ENCODE measurements at places on chromosomes 3 and 15. TPM values are rescaled to one million over a fixed set of nuclear protein-coding genes. Genes with fewer than 3 reads are reported as not detected.

- DNase-seq: no peak
Observed at GRCh38 chr15:67479781-67480505, 41.0 kb upstream of the C15orf61 start.

Gene WDR73
- 24.1 TPM for total RNA-seq

DNA sequence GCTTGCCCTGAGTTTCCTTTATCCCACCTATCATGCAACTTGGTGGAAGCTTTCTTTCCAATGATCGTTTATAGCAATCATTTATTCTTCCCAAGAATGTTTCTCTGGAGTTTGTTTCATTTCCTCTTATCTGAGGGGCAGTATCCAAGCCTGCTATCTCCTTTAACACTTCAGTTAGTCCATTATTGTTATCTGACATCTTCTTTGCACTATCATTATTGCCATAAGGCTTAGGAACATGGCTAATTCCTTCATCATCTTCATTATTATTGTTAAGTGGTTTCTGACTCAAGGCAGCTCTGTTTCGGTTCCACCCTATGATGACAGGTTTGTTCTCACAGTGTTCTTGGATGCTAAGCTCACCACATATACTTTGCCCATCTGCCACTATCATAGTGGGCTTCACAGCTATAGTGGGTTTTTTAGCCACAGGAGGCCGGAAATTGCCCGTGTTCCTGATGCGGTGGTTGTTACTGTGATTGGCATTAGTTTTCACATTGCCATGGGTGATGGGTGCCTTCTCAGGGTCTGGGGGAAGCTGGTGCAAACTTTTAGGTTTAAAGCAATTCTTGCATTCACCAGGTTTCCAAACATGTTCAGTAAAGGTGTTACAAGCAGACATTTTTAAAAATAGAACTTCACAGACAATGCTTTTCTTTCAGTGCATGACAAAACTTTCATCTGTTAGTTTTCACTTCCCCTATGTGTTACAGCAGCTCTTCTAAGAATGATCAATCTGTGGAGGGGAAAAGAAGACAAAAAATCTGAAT lies 110.6 kb upstream of the TSPAN3 start:
- no peak for DNase-seq

Gene IDH3A
- 60.2 TPM for total RNA-seq

- no peak for DNase-seq
Observed at GRCh38 chr3:64150623-64151207, 74.6 kb downstream of the PRICKLE2 start.

DNA sequence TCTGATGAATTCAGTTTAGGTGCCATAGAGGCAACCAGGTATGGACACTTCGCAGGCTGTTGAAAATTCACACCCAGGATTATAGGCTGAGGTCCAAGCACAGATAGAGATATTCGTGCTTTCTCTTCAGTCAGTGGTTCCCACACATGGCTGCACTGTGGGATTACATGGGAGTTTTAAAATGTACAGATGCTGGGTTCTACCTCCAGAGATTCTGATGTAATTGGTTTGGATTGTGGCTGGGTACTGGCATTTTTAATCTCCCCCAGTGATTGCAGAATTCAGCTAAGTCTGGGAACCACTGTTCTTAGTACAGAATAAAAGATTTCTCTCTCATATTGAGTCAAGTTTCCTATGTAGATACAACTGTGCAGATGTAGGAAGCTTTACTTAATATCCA lies 91.6 kb downstream of the FOXB1 start:
- DNase-seq: no peak

DNA sequence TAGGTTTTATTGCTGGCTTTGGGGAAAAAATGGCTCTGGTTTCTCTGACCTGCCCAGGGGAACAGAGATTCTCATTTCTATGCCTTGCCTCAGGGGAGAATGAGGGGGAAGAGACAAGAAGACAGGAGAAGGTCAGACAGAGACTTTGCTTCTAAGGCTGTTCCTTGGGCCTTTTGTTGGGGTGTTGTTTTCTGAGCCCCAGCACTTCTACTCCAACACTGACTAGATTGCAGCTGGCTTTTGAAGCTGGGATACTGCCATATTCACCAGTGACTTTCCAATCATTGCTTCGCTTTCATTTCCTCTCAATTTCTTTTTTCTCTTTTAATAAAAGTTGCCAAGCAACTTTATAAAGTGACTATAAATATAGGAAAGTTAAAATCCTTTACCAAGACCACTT lies 143.2 kb upstream of the ARHGEF26 start:
- DNase-seq: no peak

DNA sequence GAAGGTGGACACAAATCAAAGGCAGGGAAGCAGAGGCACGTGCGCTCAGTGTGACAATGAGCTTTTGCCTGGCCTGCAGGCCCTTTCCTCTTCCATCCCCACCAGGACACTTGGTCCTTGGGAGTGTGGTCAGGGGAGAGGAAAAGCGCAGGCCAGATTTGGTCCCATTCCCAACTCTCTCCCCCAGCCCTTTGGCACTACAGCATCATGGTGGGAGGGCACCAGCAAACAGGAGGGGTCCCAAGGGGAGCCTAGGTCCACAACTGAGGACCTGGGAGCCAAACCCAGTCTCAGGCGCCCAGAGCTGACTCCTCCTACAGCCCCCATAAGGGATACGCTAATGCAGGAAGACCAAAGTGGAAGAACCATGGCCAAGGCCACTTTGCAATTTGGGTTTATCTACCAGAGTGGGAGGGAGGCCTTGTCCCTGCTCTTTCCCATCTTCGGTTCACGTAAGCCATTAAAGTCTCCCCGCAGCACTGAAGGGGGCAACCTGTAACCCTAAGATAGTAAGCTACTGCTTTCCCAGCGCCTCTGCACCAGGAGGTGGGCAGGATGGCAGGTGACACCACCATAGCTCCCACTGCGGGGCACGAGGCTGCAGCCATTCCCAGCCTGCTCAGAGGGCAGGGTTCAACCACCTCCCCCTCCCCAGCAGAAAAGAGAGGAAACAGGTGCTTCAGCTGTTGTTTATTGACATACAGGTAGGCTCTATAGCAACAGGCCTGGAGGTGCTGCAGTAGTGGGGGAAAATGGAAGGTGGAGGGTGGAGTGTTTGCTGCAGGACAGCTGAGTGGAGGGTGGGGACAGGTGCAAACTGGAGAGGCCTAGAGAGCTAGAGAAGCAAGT lies 993 bp upstream of the GRAMD2A start:
- no peak for DNase-seq

Gene AADACL2
- total RNA-seq: 0.49 TPM

GRCh38 chr15:101652786-101653430 lies 727 bp upstream of the TM2D3 start:
- DNase-seq: no peak

GRCh38 chr3:29465836-29466235 lies 185.0 kb downstream of the RBMS3 start:
- no peak for DNase-seq

DNA sequence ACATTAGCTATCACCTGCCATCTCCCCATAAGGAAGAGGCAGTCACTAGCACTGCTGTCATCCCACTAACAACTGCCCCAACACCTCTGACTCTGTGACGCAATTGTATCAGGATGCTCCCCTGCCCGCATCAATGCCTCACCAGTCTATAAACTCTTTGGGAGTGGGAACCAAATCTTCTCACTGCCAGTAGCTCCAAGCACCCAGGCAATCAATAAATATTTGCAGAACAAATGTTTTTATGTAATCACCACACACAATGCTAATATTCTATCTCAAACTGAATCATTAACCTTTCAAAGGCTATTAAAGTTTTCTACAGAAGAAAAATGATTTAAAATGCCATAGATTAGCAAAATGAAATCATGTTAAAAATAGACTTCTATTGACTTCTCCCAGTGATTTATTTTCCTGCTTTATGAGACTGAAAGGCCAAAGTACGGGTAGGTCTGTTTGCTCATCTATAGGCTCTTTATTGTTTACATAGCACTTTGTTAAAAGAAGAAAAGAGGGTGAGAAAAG lies 131.3 kb downstream of the PLD1 start:
- no peak for DNase-seq

- no peak for DNase-seq
Observed at GRCh38 chr3:9861626-9862130, 17.9 kb upstream of the RPUSD3 start.

DNA sequence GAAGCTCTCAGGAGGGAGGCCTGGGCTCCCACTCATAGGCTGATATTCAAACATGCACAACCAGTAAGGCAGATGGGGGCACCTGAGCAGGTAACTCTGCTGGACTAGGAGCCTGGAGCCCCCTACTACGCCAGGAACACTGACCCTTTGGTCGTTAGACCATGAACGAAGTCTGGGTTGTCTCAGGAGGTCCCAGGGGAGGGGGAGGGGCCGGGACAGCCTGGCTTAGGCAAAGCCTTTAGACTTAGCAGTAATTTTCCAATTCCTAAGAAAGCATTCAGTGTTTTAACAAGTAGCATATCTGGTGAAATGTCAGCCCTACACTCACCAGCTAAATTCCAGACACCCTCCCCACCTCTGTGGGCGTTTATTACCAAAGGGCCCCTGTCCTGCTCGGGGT lies 67.4 kb upstream of the ST8SIA2 start:
- no peak for DNase-seq

Gene DPPA2
- not detected for total RNA-seq

Gene XPC
- 33.6 TPM for total RNA-seq

DNA sequence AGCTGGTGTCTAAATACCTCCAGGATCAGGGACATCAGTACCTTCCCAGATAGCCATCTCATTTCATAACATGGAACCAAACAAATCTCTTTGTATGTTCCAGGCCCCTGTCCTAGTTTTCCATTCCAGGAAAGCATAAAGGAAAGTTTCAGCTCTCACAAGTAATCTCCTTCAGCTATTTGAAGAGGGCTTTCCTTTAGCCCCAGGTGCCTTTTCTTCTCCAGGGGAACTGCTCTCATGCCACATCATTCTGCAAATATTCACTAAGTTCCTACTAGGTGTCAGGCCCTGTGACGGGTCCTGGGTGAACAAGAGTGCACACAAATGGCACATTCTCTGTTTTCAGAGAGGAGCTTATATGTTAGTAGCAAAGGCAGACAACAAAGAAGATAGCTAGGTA lies 136.1 kb downstream of the ADAMTS9 start:
- no peak for DNase-seq

- DNase-seq: no peak
Observed at GRCh38 chr3:44045476-44046275, 196.0 kb upstream of the TOPAZ1 start.

Gene KLHL6
- total RNA-seq: 1.7 TPM

GRCh38 chr3:194485881-194486539 lies 792 bp downstream of the ATP13A3 start:
- no peak for DNase-seq

DNA sequence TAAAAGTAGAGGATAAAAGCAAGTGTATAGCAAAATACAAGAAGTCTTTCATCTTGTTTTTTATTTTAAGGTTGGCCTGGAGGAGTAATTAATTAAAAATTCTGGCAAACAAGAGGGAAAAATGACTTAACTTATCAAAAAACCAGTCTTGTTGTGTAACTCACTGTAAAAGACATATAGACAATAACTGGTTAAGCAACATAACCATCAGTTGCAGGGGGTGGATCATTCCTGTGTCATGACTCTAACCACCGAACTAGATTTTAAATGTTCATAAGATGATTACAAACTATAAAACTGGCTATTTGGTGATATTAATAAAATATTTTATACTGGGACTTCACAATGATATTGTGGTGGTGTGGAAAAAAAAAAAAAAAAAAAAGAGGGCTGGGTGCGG lies 130.6 kb downstream of the STAG1 start:
- DNase-seq: no peak

Gene CAPN3
- 18.4 TPM for total RNA-seq

Gene VPS39
- total RNA-seq: 85.2 TPM

DNA sequence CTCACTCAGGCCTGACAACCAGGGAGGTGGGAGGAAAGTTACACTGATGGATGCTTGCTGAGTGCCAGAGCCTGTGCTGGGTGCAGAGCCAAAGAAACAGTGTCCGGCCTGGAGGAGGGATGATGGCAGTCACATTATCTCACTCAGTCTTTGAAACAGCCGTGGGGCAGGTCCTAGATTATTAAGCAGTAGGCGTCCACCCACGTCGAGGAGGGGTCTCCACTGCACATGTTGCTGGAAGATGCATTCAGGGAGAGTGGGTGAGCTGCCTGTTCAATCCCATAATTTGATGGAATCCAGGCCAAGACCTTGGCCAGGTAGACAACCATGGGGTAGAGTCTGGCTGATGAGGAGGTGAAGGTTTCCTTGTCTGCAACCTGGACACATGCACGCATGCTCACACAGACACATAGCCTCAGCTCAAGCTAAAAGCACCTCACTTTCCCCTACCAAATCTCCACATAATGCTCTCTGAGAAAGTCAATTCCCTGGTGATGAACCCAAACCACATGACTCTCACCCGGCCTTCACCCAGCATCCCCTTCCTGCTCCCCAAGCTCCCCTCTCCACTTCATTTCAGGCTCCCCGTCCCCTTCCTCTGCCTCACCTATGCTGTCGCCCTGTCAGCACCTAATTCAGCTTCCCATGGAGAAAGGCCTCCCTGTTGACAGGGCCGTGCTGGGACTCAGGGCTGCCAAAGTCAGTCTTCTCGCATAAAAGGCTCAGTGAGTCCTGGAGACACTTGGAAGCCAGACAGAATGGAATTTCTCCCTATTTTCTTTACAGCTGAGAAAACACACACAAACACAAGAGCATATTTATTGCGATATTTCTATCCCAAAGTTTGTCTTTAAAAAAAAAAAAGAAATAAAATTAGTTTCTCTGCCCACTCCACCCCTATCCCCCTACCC lies 29.8 kb downstream of the ACAN start:
- DNase-seq: no peak

Gene SYNPR
- total RNA-seq: not detected

- no peak for DNase-seq
Observed at GRCh38 chr3:43773273-43774094, 82.7 kb downstream of the ABHD5 start.

GRCh38 chr3:143529018-143529478 lies 319.2 kb downstream of the SLC9A9 start:
- DNase-seq: no peak

GRCh38 chr15:48940508-48940907 lies 23.2 kb downstream of the SHC4 start:
- DNase-seq: no peak

- no peak for DNase-seq
Observed at GRCh38 chr3:44058868-44059203, 182.8 kb upstream of the TOPAZ1 start.

Gene ARPIN
- 20.1 TPM for total RNA-seq

- no peak for DNase-seq
Observed at GRCh38 chr3:157544501-157545130, 41.4 kb upstream of the VEPH1 start.

DNA sequence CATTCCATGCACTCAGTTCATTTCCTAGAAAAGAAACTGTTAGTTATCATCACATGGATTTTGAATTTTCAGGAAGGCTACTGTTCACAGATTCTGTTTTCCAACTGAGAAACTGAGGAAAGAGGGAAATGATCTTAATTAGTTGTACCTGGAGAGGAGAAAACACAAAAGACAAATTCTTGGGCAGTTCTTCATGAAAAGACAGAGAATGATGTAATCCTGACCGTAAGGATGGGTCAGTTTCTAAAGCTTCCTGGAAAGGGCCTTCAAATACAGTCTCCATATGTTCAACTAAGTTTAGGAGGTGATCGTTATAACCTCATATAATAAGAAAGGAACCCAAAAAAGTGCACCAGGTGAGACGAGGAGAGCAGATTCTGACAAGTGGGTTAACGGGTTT lies 44.6 kb downstream of the CA12 start:
- no peak for DNase-seq

Gene GAP43
- 4.9 TPM for total RNA-seq

All from vagina (tissue), 2 donors.